ENCODE measurements at places on chromosomes 1 and 21.

DNA sequence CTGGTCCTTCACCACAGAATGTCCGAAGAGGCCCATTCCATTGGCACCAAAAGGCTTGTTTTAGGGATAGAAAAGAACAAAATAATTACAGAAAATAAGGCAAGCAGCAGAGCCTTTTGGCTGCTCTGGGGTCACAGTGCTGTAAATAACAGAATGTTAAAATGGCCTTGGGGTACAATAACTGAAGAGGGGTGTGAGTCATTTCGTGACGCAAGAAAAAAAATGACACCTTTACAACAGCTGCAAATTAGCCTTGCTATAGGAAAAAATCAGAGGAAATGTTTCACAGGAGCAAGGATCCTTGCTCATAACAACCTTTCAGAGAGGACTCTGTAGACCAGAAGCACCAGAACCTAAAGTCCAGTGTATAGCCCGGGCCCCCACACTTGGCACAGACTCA lies 483.4 kb downstream of the OMA1 start:
- no peak for DNase-seq

DNA sequence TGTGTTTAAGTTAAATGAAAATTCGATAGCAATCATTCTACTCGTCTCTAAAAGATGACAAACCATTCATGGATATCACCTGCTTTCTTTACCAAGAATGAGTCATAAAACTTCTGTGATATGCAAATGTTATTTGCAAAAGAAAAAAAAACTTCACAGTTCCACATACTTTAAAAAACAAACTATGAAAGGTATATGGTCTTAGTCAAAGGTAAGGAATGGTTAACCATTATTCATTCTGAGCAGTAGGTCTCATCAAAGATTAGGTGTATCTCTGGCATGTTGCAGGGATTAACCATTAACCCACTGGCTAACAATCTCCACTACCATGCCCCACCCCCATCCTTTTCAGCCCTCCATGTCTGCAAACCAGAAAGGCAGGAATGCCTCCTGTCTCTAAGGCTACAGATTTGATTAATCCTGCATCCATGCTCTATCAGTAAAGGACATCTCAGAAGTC lies 44.4 kb downstream of the PTPN14 start:
- DNase-seq = no peak

DNA sequence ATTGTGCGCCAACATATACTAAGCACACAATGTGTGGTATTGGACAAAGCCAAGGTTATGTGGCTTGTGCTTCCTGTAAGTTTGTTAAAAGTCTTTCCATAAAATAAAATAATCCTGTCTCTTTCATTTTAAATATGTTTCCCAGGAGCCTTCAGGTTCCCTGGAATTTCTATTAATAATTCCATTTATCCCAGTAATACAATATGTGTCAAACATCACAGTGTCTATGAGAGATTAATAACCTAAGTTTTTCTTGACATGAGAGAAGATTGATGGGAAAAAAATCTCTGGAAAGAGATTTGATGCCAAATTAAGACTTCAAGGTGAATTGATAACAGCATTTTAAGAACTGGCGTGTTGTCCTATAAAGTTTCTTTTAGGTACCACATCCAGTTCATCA lies 507.0 kb downstream of the TTLL7 start:
- no peak for DNase-seq

GRCh38 chr1:58966917-58967740 lies 183.3 kb upstream of the JUN start:
- no peak for DNase-seq

DNA sequence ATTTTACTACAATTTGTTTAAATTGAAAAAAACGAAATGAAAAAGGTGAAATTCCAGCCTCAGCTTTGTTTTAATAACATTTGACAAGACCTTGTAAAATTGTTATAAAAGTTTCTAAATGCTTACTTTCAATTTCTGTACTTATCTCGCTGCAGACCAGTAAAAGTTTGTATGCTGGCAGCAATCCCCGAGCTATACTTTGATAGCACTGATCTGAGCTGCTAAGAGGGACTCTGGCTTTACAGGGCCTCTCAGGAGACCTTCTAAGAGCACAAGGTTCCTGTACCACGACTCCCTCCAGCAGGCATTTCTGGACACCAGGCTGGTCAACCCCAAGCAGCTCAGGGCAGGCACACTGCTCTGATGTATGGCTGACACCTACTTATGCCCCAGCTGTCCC lies 13.1 kb downstream of the STMN1 start:
- DNase-seq = no peak

GRCh38 chr1:64251971-64252370 lies 48.5 kb downstream of the UBE2U start:
- no peak for DNase-seq

DNA sequence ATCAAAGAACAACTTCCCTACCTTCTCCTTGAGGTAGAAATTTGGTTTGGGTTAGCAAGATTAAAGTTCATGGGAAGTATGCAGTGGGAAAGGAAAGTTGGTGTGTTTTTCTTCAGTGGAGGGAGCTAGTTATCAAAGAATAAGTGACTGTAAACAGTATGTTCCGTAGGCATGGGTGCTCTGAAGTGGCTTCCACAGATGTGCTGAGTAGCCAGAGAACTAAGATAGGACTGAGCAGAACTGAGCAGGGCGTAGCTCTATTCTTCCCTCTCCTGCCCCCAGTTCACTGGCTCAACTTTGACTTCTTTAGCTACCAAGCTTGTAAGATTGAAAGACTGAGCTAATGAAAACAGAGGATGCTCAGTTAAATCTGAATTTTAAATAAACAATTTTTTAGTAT lies 3.4 kb downstream of the ADCY10 start:
- DNase-seq = no peak

DNA sequence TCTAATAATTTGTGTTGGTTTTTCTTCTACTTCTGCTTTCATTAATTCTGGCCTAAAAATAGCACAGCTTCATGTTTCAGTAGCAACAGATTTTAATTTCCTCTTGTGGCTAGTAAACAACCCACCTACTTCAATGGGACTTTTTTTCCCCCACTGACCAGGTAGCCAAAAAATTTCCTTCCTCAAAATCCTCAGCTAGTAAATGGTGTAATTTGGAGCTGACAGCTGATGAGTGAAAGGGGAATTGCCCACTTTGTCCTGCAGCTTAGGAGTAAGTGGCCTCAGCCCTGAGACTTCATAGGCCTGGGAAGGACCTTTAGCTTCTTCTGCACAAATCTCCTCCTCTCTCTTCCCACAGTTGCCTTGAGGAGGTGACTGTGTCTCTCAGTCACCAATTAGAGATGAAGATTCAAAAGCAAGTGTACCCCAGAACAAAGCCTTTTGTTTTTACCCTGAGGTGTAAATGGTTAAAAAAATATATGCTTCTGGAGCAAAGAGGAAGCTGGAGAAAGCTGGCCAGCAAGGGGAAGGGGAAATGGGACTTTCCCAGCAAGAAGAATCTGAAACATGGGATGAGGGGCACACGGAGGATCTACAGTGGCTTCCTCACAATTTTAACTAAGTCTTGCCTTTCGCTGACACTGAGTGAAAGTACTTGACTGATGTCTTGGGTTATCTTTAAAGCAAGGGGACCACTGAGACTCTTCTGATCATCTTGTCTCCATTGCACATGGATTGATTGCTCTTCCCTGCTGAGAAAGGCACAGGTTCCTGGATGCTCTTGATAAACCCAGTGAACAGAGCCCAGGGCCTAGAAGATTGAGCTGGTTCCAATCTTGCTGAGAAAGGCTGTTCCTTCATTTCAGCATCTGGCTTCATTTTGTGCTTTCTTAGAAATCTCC lies 35.8 kb upstream of the VCAM1 start:
- no peak for DNase-seq

GRCh38 chr1:154831462-154831861 lies 38.6 kb downstream of the KCNN3 start:
- DNase-seq = no peak

GRCh38 chr1:229848752-229849677 lies 218.0 kb upstream of the GALNT2 start:
- no peak for DNase-seq

- no peak for DNase-seq
These were observed 27.3 kb upstream of the ZNF362 start for GRCh38 chr1:33228935-33229487.

DNA sequence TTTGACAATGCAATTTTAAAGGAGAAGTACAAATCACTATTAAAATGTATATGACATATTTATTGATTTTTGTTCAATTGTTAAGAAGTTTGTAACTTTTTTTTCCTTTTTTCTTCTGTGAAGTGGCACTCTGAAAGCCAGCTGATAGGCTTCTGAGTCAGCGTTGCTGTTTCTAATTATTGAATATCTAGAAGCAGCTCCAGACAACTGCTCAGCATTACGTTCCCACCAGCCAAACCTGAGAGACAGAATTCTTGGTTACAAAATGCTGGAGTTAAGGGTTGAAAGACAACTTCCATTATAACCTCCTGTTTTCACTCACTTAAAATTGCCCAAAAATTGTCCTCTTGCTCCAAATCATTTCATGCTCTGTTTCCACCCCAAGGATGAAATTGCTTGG lies 31.4 kb upstream of the LMX1A start:
- no peak for DNase-seq

- DNase-seq = no peak
These were observed 35.0 kb downstream of the USP24 start for GRCh38 chr1:55180075-55180670.

- no peak for DNase-seq
These were observed 155.7 kb upstream of the FAM78B start for GRCh38 chr1:166322470-166322869.
